Activated T-helper 1 cell treated with anti-CD3 and anti-CD28 coated beads, Interleukin-2, amount 50 U/mL, for 16 hours (primary cell): ENCODE measurements at places on chromosomes 2 and 18.
A peak's percentile ranks its signal among the peaks of the same experiment; 100 is the strongest.

- DNase-seq: no peak
Measured at GRCh38 chr2:65281627-65282351, 54.2 kb downstream of the ACTR2 start.

- DNase-seq: no peak
Measured at GRCh38 chr2:232584238-232584637, 33.7 kb downstream of the EIF4E2 start.

- no peak for DNase-seq
Measured at GRCh38 chr2:177714704-177715103, 322.1 kb downstream of the AGPS start.

DNA sequence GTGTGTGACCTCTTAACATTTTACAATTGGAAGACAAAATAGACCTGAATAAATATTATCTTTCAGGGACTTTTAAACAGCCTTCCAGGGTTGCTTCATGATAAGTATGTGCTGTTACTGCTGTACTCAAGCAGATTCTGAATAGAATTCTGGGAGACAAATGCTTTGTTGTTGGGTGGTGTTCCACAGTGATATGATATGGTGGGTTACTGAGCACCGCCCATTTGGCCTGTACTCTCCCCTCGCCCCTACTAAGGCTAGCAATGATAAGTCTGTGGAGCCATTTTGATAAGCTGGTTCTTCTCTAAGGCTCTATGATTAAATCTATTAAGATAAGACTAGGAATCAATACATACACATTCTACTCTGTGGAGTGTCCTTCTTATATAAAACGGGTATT, 89.8 kb upstream of the ITGA4 start:
- DNase-seq: no peak

- no peak for DNase-seq
Measured at GRCh38 chr18:44601447-44601846, 79.2 kb upstream of the SETBP1 start.

- DNase-seq: no peak
Measured at GRCh38 chr2:45141883-45142866, 132.9 kb upstream of the SIX2 start.

GRCh38 chr2:220482716-220483115, 855.3 kb downstream of the SLC4A3 start:
- no peak for DNase-seq

DNA sequence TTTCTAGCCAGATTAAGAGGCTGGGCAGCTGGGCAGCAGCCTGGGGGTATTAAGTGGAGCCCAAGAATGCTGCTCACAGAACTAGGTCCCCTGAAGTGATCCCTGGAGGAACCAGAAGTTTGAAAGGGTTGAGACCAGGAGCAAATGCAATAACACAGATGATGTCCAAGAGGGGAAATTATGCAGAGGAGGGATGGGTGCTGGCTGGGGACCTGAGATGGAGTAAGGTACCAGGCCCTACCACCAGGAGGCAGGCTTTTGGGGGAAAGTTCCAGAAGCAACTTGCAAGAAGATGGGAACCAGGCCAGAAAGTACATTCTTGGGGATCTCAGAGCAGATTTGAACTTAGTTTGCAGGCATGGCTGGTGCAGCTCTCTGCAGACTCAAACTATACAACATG, 175.1 kb downstream of the NCK2 start:
- peak; percentile 19 for DNase-seq

- DNase-seq: no peak
Measured at GRCh38 chr2:231644426-231644825, 51.8 kb downstream of the TEX44 start.

DNA sequence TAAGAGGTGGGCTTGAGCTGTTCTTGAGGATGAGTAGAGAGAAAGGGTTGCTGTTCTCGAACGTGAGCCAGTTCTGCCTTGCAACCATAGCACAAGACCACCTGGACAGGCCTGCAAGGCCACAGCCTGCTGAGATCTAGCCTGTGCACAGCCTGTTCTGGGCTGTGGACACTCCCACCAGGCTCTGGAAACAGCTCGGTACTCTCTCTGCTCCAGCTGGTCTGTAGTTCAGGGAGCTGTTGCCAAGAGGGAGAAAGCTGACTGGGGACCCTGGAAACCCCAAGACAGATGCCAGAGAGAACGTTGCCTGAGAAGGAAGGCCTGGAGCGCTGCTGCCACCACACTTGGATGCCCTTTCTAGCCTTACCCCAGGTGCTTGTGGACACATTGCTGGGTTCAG, 69.8 kb downstream of the CTIF start:
- DNase-seq: no peak

DNA sequence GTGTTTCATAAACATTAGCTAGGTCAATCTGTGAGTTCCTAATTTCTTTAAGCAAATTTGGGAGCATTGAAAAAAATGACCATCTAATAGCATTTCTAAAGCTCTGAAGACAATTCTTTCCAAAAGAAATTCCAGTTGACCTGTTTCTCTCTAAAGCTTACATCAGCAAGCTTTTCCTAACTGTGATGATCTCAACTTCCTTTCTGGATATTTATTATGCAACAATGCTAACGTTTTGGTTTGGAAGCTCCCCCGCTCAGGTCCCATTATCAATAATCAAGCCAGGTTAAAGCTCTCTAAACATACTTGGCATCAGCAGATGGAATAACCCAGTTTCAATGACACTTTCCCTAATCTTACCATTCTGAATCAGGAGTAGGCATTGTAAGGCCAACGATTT, 196.3 kb upstream of the TANK start:
- DNase-seq: no peak

- DNase-seq: no peak
Measured at GRCh38 chr2:218296847-218297246, 4.5 kb upstream of the TMBIM1 start.

- DNase-seq: no peak
Measured at GRCh38 chr18:59033359-59033758, 106.3 kb upstream of the SEC11C start.

GRCh38 chr2:207528980-207529329, 807 bp upstream of the CREB1 start:
- peak; percentile 29 for DNase-seq

- DNase-seq: no peak
Measured at GRCh38 chr18:59910967-59911366, 11.2 kb downstream of the PMAIP1 start.

GRCh38 chr2:177254433-177255226, 9.9 kb downstream of the NFE2L2 start:
- DNase-seq: no peak

- no peak for DNase-seq
Measured at GRCh38 chr2:53500181-53500580, 267.4 kb upstream of the CHAC2 start.

DNA sequence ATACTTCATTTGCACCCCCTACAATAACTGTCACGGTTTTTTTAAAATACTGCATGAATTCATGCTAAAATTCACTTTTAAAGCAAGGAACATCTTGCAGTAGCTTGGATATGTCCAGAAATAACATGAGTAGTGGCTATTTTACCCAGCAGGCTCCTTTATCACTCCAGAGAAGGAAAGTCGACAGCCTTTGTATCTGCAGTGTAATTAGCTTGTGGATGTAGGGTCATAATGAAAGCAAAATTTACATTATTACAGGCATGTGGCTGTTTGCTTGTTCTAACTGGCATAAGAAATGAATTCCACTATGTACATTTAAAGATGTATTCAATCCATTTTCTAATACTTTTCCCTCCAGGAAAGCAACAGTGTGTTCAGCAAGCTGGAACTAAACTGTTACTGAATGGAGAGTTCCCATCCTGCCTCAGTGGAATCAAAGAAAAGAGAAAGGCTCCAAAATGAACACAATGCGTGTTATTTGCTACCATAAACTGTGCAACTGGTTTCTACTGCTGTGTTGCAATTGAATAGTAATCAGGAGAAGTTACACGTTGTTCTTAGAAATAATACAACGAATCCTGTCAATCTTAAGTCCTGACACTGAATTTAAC, 321.2 kb upstream of the VRK2 start:
- DNase-seq: no peak

DNA sequence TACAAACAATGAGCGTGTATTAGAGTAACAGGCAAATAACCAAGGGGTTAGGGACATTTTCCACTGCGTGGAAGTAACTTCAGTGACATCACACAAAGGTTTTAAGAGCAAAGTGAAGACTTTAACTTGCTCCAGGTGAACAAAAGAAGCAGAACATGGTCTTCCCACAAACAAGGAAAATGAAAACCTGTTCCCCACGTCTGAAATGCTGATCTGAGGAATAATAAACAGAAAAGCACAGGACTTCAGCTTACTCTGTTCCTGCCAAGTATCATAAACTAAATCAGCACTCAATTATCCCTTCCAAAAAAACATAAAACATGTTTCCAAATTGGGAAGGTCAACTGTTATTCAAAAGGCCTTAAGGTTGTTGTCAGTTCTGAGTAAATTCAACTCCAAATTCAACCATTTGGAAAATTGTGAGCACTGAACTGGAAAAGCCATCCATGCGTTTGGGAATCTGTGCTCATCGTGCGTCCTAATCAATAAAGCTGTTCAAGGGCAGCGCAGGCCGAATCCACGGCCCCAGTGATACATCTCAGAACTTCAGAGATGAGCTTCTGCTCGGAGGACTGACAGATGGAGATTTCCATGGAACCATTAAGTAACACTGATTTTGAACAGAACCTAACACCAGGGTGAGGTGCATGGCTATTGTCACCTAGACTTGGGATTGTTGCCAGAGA, 7.7 kb upstream of the SNTG2 start:
- DNase-seq: no peak

DNA sequence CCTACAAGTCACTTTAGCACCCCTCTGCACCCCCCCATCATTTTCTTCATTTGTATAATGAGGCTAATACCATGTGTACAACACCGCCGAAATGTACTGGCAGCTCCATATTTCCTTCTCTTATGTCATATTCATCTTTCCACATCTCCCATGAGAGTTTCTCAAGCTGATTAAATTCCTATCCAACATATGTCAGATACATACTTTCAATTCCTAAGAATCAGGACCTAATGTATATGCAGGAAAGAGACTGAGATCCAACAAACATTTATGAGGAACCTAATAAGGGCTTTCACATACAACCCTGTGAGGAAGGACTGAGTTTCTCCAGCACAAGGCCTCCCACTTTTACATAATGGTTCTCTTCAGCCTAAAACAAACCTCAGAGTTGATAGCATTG, 41.9 kb downstream of the PRKD3 start:
- DNase-seq: no peak

GRCh38 chr18:42532119-42532518, 577.1 kb downstream of the PIK3C3 start:
- DNase-seq: no peak

DNA sequence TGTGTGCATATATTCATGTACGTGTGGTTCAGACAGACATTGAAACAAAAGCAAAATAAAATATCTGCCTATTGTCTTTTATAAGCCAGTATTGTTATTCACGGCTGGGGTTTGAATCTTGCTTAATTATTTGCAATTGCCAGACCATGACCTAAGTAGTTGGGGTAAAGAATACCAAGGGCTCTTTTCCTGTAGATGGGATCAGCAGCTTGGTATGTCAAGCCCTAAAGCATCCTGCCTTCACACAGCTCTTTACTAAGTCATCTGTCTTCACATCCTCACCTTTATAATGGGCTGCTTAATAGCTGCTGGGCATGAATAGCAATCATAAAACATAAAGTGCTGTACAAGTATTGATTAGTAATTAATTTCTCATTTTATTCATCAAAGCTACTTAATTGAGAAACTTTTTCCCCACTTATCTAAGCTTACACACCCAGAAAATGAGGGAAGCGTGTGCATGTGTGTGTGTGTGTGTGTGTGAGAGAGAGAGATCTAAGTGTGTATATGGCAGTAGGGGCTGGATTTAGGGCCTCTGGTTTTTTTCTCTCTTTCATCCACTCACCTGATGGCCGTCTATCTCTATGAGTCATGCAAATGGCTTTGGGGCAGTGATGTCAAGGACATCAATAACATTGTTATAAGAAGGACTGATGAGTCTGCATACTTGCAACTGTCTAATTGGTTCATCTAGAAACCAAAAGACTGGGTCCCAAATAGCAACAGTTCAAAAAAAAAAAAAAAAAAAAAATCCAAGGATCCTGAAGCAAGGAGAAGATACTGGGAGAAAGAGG, 244.1 kb upstream of the TNP1 start:
- no peak for DNase-seq

GRCh38 chr18:50458796-50459195, 84.0 kb downstream of the SKA1 start:
- DNase-seq: no peak

DNA sequence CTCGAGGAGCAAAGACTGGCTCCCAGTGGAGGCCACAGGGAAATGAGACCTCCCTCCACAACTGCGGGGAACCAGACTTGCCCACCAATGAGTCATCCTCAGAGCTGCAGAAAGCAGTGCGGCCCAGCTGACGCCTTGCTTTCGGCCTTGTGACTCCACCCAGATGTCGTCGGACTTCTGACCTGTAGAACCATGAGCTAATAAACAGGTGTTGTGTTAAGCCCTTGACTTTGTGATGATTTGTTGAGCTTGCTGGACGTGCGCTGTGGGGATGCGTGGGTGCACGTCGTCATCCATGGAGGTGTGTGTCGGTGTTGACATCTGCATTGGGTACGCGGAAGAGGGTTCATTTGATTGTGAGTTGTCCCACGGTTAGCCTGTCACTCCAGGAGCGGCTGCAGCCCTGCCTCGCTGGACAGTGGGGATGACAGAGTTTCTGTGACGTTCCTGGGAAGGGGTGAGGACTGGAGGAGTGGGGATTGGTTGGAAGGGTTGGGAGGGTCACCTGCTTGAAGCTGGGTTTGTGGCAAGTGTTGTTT, 154.1 kb downstream of the SH3BP4 start:
- DNase-seq: no peak

GRCh38 chr2:132776287-132776686, 106.3 kb upstream of the LYPD1 start:
- DNase-seq: no peak

DNA sequence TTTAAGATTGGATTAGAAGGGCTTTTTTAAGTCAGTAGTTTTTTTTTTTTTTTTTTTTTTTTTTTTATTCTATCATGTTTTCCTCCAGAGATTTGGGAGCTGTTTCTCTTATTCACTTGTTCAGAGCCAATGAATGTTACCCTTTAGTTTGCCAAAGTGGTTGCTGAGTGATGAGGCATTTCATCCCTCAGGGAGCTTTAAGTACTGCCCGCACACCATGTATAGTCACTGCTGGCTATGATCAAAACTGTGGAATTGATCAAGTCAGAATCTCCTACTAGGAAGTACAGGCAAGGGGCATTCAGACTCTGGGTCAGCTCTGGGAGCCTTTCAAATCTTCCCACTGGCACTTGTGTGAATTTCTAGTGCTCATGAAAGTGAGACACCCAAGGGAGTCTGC, 201.6 kb downstream of the IKZF2 start:
- no peak for DNase-seq

DNA sequence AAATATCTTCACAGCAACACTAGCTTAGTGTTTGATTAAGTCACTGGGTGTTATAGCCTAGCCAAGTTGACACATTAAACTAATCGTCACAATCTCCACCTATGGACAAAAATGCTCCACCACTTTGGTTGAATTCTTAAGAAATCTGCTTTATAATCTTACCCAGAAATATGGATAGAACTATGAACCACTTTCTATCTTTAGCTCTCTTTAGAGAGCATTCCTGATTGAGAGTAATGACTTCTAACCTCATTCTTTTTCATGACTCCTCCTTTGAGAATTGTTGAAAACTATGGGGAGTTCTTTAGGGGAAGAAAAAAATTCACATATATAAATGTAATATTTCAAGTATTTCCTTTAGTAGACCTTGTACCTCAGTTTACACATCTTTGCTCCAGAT, 1282.2 kb upstream of the ZEB2 start:
- no peak for DNase-seq
